OCI-M1 (cell line): ENCODE measurements at places on chromosomes 16 and 17.

GRCh38 chr17:68197091-68197996, 50.5 kb upstream of the AMZ2 start:
- no peak for DNase-seq

DNA sequence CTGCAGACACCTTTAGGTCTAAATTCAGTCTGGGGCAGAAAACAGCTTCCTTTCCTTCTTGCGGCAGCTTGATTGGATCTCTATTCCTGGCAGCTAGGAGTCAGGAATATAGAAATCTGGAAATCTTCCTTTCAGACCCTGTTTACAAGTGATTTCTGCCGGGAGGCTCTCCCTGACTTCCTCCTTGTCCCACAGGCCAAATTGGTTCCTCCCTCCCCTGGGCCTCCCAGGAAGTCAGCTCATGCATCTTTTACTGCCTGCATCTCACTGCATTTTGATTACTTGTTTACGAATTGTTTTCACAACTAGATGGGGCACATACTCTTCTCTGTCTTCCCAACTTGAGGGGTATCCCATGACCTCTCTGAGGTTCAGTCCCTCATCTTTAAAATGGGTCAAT, 206.3 kb downstream of the MAF start:
- DNase-seq = no peak

- no peak for DNase-seq
These were observed 16.7 kb upstream of the TOB1 start for GRCh38 chr17:50882851-50883250.

GRCh38 chr17:81002409-81003361, 11.0 kb downstream of the CHMP6 start:
- DNase-seq = peak; percentile 71

- peak; percentile 50 for DNase-seq
These were observed 255.2 kb upstream of the WSB1 start for GRCh38 chr17:27038676-27039075.

DNA sequence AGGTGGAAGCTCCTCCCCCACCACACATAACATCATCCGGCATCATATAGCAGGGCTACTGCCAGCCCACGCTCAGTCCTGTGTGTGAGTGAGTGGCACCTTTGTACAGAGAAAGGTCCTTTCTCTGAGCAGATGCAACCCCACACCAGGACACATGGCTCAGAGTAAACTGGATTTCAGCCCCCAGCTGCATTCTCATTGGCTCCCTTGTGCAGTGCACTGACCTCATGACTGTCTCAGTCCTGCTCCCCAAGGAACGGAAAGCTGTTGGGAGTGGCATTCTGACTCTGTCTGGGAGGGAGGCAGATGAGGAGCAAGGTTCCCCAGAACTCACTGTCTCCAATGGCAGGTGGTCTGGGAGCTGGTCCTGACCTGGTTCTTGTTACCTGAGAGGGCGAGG, 244.1 kb downstream of the PHKB start:
- DNase-seq = no peak
